ENCODE measurements at places on chromosomes 6 and 20.
A peak's percentile ranks its signal among the peaks of the same experiment; 100 is the strongest.

GRCh38 chr20:19560881-19561480 lies 197.1 kb upstream of the RIN2 start:
- no peak for DNase-seq

- no peak for DNase-seq
Observed at GRCh38 chr6:42410861-42411260, 40.9 kb downstream of the TRERF1 start.

- peak; percentile 59 for DNase-seq
Observed at GRCh38 chr6:165231581-165232561, 77.5 kb downstream of the C6orf118 start.

DNA sequence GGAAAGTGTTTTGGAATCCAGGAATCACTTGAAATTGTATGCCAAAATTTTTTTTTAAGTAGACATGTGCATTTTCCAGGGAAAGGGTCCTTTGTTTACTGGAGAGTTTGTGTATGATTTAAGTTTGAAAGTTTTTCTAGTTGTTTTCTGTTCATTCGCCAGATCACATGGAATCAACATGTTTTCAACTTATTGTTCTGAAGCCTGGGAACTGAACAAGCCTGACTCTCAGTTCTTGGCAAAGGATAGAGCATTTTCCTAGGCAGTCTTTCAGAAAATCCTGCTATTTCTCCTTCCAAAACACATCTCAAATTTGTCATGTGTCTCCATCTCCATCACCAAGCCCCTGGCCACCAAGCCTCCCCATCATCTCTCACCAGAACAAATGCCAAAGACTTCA lies 374.8 kb downstream of the MAFB start:
- peak; percentile 47 for DNase-seq

DNA sequence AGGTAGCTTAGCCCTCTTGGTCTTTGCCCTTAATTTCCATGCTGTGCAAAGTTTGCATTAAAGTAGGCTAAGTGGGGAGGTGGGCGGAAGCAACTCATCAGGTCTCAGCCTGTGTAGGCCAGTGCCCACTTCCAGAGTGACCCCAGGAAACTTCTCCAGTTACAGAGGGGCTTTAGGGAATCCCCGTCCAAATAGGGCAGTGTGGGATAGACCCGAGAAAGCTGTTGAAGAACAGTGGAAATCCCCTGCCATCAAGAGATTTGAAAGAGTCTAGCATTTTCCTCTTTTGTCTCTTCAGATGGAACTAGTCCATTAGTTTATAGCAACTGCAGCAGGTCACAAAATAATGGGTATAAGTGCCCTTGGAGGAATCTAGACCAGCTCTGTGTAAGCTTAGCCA lies 20.2 kb downstream of the SF3B5 start:
- DNase-seq: no peak

GRCh38 chr6:113315165-113315564 lies 542.0 kb upstream of the MARCKS start:
- DNase-seq: no peak

DNA sequence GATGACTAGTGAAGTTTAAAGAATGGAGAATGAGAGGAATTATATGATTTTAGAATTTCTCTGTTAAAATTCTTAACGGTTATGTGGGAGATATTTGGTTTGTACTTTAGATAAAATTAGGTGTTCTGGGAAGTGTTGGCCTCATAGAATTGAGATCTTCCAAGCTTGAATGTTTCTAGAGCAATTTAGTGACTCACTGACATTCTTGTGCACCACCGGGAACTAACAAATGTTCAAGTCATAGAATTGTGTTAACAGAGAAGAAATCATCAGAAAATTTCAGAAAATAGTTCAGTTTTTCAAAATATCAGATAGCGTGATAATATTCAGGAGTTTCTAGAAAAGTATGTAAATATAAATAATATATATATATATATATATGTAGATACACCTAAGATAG lies 67.9 kb upstream of the BMP5 start:
- no peak for DNase-seq

- DNase-seq: no peak
Observed at GRCh38 chr6:154511791-154512190, 1.3 kb upstream of the CNKSR3 start.

- DNase-seq: no peak
Observed at GRCh38 chr6:131778169-131778568, 29.7 kb upstream of the ENPP1 start.

- peak; percentile 36 for DNase-seq
Observed at GRCh38 chr20:37804584-37805566, 98.1 kb upstream of the VSTM2L start.

DNA sequence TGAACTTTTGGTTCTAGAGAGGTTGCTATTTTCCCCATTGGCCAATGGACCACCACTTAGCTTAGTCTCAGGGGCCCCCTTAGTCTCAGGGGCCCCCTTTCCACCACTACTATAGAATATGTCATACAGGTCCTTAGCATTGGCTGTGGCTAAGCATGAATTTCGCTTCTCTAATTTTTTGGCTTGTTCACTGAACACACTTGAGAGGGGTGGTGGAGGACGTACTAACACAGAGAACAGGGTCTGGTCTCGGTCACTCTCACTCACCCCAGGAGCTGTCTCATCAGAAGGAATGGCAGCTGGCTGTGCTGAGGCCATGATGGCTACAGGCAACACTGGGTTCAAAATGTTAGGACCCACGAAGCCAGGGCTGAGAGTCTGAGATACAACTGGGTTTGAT lies 30.3 kb downstream of the ZNF318 start:
- DNase-seq: no peak

DNA sequence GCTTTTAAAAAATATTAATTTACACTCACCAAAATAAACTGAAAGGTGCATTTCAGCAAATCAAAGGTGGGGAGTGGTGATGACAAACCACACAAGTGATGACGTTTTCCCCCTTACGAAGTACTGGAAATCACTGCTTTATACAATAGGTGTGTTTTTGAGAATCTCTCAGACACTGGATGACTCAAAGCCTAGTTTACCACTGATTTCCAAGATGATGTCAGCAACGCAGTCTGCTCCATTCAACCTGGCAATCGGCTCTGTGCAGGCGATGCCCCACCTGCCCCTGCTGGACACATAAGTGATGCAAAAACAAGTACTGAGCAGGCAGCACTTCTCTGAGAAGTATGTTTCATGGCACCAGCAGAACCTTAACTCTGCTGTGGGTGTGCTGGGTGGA lies 114.4 kb downstream of the SOD2 start:
- no peak for DNase-seq

GRCh38 chr20:20864351-20865096 lies 152.1 kb upstream of the RALGAPA2 start:
- peak; percentile 31 for DNase-seq

DNA sequence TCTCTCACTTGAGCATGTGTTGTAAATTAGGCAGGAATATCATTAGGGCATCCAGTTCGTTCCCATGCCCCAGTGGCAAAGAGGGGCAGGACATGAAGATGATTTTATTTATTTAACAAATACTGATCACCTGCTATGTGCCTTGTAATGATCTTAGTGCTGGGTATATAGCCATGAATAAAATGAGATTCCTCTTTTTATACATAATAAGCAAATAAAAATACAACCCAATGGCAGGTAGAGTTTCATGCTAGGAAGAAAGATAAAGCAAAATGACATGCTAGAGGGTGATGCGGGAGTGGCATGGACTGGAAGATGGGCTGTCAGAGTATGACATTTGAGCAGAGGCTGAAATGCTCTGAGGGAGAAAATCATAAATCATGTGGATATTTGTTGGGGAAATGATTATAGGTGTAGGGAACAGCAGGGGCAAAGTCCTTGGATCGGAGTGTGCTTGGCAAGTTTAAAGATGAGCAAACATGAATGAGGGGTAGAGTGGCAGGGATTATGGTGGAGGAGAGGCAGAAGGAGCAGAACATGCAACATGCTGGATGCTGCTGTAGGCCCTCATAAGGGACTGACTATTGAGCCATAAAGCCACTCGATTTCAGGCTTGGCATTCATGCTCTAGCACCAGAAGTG lies 342.1 kb downstream of the PLCB1 start:
- DNase-seq: no peak

DNA sequence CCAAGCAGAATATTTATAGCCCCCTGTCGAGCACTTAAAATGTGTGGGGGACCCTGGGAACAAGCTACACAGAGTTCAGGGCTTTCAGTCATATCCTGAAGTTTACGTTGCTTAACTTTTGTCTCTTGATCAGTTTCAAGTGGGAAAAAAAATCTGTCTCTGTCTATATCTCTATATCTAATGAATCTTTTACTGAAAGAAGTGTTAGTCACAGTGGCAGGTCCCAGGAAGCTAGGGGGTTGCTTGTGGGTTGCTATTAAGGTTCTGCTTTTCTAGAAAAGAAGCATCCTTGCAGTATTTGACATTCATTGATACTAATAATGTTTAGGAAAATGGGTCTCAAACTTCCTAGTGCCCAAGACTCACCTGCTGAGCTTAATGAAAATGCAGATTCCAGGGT lies 76.7 kb upstream of the CLDN20 start:
- DNase-seq: no peak

- DNase-seq: no peak
Observed at GRCh38 chr20:59781226-59781625, 152.2 kb downstream of the SYCP2 start.

DNA sequence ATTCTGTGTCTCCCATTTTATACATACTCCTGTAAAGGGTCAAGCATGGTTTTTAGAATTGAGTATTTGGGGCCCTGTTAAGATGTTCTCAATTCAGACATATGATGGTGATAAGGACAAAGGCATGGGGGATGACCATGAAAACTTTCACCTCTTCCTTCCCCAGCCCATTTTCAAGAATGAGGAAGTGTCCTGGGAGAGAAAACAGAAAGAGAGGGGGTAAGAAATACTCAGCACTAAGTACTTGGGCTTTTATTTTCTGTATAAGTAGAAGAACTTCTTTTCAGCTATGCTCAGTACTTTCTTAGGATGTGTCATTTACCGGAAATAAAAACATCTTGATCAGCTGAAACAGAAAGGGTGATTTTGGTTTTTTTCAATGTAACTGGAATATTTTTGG lies 10.9 kb upstream of the MBOAT1 start:
- DNase-seq: no peak

- DNase-seq: no peak
Observed at GRCh38 chr6:108113557-108114519, 39.3 kb upstream of the OSTM1 start.

DNA sequence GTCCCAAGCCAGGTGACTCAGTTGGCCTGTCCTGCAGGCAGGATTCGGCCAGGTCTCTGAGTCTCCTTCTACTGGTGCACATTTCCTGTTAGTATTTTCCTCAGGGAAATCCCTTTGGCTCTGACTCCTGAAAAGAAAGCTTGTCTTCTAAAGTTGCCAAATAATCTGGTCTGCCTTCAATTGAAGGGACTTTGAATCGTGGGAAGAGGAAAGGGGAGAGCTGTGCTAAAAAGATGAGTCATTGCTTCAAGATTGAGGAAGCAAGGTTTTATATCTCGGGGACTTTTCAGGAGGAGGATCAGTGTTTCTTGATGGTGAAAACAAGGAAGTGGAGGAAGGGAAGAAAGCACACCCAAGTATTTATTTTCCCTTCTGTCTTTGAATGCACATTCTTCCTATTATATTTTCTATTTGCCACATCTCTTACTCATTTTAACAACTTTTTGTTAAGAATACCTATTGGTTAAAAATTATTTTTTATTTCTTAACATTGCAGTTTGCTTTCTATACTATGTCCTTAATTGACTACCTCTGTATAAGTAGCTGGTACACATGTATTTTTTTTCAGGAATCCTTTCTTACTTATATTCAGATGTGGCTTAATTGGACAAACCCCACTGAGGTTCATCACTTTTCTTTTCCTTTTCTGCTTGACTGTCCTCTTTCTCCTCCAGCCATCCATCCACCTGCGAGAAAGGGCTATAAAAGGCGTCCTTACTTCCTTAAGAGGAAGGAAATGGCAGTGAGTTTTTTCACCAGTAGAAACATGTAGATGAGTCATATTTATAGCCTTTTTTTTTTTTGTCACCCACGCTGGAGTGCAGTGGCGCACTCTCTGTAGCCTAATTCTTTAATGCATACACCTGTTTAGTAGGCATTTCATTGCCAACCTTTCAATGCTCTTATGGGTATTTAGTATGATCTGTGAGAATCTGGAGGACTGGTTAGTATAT lies 15.0 kb upstream of the IFNGR1 start:
- no peak for DNase-seq

- DNase-seq: no peak
Observed at GRCh38 chr6:14917109-14917910, 328.6 kb upstream of the JARID2 start.

- DNase-seq: no peak
Observed at GRCh38 chr6:52233975-52234823, 10.1 kb downstream of the IL17F start.

GRCh38 chr20:4607287-4607713 lies 114.4 kb upstream of the PRND start:
- peak; percentile 68 for DNase-seq

DNA sequence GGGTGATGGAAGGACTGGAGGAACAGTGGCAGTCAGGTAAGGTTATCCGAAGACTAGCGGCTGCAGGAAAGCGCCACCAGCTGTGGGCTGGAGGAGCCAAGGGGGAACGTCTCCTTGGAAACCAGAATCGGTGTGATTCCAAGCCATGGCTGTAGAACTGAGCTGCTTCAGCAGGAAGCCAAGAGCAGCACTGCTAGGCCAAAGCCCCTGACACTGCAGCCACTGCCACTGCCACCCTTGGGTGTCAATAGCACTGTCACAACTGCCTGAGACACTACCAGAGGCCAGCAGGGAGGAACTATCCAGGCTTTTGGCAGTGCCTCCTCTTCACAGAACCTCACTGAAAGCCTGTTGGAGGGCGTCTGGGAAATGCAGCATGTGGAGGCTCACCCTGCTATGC lies 289.6 kb upstream of the SUPT3H start:
- DNase-seq: no peak

- no peak for DNase-seq
Observed at GRCh38 chr6:149366267-149366921, 33.7 kb upstream of the SUMO4 start.

DNA sequence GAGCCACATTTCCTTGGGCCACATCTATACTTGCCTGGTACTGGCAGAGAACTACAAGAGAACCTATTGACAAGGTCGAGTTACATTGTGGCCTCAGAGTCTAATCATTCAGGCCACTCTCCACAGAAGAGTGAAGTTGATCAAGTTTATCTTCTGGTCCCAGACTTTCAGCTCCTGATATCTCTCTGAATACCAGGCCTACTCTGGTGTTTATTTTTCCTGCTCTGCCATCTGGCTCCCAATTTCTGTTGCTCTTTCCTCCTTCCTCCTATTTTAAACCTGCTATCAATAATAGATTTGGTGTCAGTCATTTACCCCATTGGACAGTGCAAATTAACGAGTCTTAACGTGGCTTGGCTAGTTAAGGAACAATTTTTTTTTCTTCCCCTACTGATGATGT lies 46.6 kb downstream of the SCGN start:
- no peak for DNase-seq

DNA sequence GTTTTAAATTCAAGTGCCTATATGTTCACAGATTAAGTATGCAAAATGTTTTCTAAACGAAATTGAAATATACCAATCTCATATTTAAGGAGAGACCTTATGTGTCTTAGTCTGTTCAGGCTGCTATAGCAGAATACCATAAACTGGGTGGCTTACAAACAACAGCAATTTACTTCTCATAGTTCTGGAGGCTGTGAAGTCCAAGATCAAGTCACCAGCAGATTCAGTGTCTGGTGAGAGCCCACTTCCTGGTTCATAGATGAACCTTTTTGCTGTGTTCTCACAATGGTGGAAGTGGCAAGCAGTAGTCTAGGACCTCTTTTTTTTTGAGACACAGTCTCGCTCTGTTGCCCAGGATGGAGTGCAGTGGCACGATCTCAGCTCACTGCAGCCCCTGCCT lies 3.5 kb upstream of the DSTN start:
- no peak for DNase-seq

- DNase-seq: no peak
Observed at GRCh38 chr6:137715589-137716045, 151.4 kb upstream of the TNFAIP3 start.

- no peak for DNase-seq
Observed at GRCh38 chr20:35975576-35976373, 7.4 kb downstream of the CNBD2 start.
